M059J (cell line): ENCODE measurements at places on chromosomes 2 and 18.

DNA sequence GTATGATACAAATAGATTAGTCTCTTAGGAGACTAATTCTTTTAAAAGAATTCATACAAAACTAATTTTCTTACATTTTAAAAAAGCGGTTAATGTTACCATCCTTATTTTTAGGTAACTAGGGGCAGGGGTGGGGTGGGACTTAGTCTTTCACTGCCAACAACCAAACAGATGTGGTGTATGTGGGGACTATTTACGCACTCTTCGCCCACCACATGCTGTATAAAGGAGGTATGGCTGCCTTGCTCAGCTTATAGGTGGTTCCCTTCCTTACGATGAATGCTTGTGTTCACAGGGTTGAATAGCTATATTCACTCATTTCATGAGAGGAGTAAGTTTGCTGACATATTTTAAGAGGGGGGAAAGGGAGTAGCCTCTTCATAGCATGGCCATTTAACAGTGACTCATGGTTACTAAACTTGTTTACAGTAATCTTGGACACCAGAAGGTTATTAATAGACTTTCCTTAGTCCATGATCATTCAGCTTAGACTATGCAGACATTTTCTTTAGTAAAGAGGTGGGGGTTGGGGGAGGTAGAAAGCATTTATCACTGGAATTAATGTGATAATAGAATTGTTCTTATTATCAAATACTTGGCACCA, 61.8 kb downstream of the CAB39 start:
- peak; percentile 89 for DNase-seq

DNA sequence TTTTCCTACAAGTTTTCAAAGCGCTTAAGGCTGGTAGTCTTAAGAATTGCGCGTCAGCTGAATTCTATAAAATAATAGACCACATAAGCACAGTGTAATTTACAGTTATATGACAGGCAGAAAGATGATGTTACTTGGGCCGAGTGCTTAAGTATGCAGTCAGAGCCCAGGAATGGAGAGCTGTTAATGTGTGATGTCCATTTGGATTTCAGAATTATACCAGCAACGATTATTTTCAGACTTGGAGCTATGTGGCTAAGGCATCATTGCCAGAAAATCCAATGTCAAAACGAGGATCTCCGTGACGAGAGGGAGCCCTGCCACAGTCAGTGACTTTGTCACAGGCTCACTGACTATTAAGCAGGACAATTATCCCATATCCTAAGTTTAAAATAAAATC, 3.4 kb downstream of the KLF7 start:
- DNase-seq: peak; percentile 76

DNA sequence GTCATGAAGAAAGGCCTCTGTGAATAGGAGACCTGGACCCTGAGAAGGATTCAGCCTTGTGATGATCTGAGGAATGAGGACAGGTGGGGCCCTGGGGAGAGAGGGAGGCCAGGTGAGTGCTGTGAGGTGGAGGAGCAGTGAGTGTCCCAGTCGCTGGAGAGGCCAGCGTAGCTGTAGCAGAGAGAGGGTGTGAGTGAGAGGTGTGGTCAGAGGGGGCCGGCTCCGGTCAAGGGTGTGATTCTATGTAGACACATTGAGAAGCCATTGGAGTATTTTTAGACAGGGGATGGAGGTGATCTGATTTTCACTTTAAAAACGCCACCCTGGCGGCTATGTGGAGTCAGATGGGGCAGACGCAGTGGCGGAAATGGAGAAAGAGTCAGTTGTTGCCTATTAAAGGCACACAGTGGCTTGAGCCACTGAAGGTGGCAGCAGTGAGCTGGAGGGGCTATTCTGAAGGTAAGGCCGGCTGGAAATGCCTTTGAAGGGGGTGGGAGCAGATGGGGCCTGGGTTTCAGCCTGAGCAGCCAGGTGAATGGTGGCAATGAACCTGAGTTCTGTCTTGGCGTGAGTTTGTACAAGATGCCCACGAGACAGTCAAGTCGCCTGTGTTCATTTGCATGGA, 55.6 kb downstream of the GREB1 start:
- DNase-seq: no peak

DNA sequence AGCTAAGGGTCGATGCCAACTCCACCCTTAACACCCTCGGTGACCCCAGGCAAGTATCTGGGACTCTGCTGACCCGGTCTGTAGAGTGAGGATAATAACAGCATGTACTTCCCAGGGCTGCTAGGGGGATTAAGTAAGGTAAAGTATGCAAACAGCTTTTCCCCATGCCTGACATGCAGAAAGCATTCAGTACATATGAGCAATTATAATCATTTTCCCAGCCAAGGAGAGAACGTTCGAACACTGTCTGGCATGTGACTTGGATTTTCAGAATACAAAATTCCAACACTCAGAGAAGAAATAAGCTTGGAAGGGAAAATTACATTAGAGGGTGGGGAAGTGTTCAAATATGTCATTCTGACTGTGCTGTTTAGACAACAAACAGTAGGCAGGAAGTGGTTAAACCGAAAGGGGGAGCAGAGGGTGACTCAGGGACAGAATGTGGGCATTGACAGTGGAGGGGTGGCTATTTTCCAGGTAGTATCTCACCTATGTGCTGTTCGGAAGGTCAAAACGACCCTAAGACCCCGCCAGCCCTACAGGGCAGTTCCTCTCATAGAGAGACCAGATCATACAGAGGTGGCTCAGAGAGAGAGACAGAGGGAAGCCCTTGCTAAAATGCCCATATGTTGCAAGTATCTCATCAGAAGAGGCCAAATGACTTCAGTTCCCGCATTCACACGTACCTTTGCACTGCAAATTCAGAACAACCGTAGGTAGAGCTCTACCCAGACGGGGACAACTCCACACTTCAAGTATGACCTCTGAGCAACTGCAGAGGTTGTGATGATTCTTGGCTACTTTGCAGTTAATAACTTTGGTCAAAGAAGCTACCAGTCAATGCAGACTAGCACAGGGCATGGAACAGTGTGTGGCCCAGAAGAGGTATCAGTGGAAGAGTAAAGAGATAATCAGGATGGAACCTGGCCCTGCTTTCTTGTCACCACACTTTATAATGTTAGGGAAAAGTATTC, 14.8 kb downstream of the ASPRV1 start:
- peak; percentile 87 for DNase-seq

- DNase-seq: no peak
Observed at GRCh38 chr2:207825045-207825954, 55.6 kb upstream of the FZD5 start.
